ENCODE measurements at places on chromosomes 7 and 10. TPM values are rescaled to one million over a fixed set of nuclear protein-coding genes. Genes with fewer than 3 reads are reported as not detected.

DNA sequence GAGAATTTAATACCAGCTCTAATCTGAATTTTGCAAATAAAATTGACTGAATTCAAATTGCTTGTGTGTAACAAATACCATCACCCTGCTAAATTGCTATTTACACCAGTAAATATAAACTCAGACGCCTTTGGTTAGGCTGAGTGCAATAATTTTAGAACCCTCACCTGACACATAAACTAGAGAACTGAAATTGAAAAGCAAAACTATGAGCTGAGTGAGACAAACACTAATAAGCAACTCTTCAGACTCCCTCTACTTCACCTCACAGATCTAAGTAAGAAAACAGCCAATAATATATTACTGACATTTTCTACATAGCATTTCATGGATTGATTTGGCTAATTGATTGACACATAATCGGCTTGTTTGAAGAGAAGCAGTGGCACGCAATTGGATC lies 621.2 kb downstream of the REEP3 start:
- H3K4me1 ChIP-seq: no peaks in the 10 kb centered on the region
- no peaks in the 10 kb centered on the region for H3K27me3 ChIP-seq
- H3K4me3 ChIP-seq: no peak overlapping the region
- no peak overlapping the region for H3K27ac ChIP-seq
- H3K36me3 ChIP-seq: no peaks in the 10 kb centered on the region
- DNase-seq: no peak

GRCh38 chr7:106501605-106502580 lies 159.1 kb downstream of the CCDC71L start:
- no peak for DNase-seq
- no peaks in the 10 kb centered on the region for H3K27me3 ChIP-seq
- H3K27ac ChIP-seq: no peak overlapping the region
- H3K4me1 ChIP-seq: no peaks in the 10 kb centered on the region
- no peaks in the 10 kb centered on the region for H3K36me3 ChIP-seq

GRCh38 chr7:91055219-91055618 lies 209.0 kb upstream of the FZD1 start:
- no peaks in the 10 kb centered on the region for H3K4me1 ChIP-seq
- H3K27ac ChIP-seq: no peak overlapping the region
- no peak overlapping the region for H3K4me3 ChIP-seq

DNA sequence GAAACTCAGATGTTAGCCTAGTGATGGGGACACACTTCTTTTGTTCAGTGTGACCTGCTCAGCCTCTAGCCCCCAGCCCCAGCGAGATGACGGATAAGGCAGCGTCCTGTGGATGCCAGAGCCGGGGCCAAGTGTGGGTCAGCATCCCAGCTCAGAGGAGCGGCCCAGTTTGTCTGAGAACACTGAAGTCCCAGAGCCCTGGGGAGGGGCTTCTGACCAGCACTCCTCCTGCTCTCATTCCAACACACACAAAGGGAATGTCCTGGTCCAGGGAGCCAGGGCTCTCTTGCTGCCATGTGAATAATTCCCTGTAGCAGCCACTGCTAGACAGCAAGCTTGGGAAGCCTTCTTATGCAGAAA lies 4.5 kb upstream of the ATP6V0E2 start:
- H3K4me1 ChIP-seq: no peaks in the 10 kb centered on the region
- no peaks in the 10 kb centered on the region for H3K36me3 ChIP-seq
- no peak overlapping the region for H3K27ac ChIP-seq
- no peak for DNase-seq

DNA sequence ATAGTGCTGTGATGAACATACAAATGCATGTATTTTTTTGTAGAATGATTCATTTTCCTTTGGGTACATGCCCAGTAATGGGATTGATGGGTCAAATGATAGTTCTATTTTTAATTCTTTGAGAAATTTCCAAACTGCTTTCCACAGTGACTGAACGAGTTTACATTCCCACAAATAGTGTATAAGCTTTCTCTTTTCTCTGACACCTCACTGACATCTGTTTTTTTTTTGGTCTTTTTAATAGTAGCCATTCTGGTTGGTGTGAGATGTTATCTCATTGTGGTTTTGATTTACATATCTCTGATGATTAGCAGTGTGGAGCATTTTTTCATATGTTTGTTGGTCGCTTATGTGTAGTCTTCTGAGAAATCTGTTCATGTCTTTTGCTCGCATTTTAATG lies 195.0 kb upstream of the AGK start:
- no peak overlapping the region for H3K27ac ChIP-seq
- no peak for DNase-seq
- H3K4me3 ChIP-seq: no peak overlapping the region
- no peaks in the 10 kb centered on the region for H3K36me3 ChIP-seq
- no peaks in the 10 kb centered on the region for H3K4me1 ChIP-seq

DNA sequence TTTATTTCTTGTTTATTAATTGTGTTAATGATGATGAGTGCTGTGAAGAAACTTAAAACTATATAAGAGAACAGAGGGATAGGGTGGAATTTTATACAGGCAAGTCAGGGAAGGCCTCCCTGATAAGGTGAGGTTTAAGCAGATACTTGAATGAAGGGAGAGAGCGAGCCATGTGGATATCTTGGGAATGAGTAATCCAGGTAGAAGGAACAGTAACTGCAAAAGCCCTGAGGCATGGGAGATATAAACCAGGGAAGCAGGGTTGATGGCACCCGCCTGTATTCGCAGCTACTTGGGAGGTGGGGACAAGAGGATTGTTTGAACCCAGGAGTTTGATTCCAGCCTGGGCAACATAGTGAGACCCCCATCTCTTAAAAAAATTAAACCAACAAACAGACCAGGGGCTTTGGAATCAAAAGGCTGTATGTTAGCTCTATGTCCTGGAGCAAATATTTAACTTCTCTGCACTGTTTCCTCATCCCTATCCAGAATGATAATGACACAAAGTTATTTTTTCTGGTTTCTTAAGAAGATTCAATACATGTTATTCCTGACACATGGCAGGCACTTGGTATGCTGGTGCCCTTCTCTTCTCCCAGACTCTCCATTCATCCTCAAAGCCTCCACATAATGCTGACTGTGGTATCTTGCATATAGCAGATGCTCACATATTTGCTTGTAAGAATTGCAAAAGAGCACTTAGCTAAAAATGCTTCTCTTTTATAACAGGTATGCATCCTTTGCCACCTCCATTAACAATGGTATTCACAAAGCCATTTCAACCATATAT lies 169.3 kb downstream of the CHN2 start:
- no peak overlapping the region for H3K27ac ChIP-seq

GRCh38 chr10:17214971-17215781 lies 12.9 kb upstream of the VIM start:
- peak overlapping the region; percentile 88 for H3K27ac ChIP-seq
- H3K4me1 ChIP-seq: peaks cover 9% of the 10 kb centered on the region
- H3K27me3 ChIP-seq: no peaks in the 10 kb centered on the region
- DNase-seq: peak; percentile 57
- H3K36me3 ChIP-seq: no peaks in the 10 kb centered on the region

PDE6C gene
- total RNA-seq: not detected

DNA sequence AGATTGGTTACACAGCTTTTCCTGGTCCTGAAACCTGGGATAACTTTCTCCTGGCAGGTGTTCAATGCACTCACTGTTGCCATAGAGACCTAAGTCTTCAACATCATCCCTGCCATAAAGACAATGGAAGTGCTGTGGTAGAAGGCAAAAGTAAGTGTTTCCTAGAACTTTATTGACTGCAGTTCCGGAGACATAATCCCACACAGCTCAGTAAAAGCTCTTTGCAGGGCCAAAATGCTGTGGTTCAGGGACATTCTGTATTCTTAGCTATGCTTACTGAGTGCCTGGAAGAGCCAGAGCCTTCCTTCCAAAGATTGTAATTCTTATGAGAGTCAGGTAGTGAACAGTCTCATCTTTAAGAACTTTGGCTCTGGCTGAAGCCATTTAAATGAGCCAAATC lies 5.3 kb downstream of the WIPF3 start:
- no peaks in the 10 kb centered on the region for H3K4me1 ChIP-seq
- H3K36me3 ChIP-seq: no peaks in the 10 kb centered on the region
- H3K4me3 ChIP-seq: no peak overlapping the region

- H3K27ac ChIP-seq: no peak overlapping the region
- no peaks in the 10 kb centered on the region for H3K4me1 ChIP-seq
- H3K36me3 ChIP-seq: no peaks in the 10 kb centered on the region
- H3K27me3 ChIP-seq: no peaks in the 10 kb centered on the region
Observed at GRCh38 chr10:44253769-44254462, 131.0 kb downstream of the CXCL12 start.

HGF gene
- 3.6 TPM for total RNA-seq

GRCh38 chr10:100683545-100684300 lies 61.7 kb upstream of the PAX2 start:
- no peaks in the 10 kb centered on the region for H3K4me1 ChIP-seq
- no peaks in the 10 kb centered on the region for H3K36me3 ChIP-seq
- H3K27ac ChIP-seq: no peak overlapping the region

- H3K4me3 ChIP-seq: no peak overlapping the region
- no peaks in the 10 kb centered on the region for H3K4me1 ChIP-seq
- no peak overlapping the region for H3K27ac ChIP-seq
Observed at GRCh38 chr7:142669074-142669654, 80.1 kb upstream of the PRSS1 start.

GRCh38 chr10:62817121-62817765 lies 1.1 kb upstream of the EGR2 start:
- peak overlapping the region; percentile 90 for H3K4me3 ChIP-seq
- peak overlapping the region; percentile 84 for H3K27ac ChIP-seq
- no peaks in the 10 kb centered on the region for H3K27me3 ChIP-seq
- no peaks in the 10 kb centered on the region for H3K36me3 ChIP-seq

GRCh38 chr7:25870574-25870973 lies 281.4 kb upstream of the NFE2L3 start:
- no peaks in the 10 kb centered on the region for H3K4me1 ChIP-seq
- no peak overlapping the region for H3K27ac ChIP-seq
- H3K36me3 ChIP-seq: no peaks in the 10 kb centered on the region

GRCh38 chr10:62183442-62183841 lies 85.2 kb downstream of the RTKN2 start:
- DNase-seq: no peak
- no peaks in the 10 kb centered on the region for H3K4me1 ChIP-seq
- no peaks in the 10 kb centered on the region for H3K27me3 ChIP-seq
- no peak overlapping the region for H3K4me3 ChIP-seq
- H3K36me3 ChIP-seq: no peaks in the 10 kb centered on the region
- H3K27ac ChIP-seq: no peak overlapping the region

UPK3BL1 gene
- 19.6 TPM for total RNA-seq

DNA sequence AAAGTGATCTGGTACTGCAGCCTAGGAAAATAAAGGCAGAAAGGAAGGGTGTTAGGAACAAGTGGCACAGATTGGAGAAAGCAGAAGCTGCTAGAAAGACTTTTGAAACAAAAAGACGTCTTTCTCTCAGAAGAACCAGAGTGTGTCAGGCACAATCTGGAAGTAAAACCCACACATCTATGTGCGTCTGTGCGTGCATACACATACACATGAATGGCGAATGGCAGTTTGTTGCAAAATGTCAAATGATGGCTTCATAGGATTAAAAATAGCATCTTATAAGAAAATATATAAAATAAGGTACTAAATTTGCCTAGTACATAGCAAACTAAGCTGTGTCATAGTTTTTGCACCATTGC lies 246.3 kb downstream of the CDK14 start:
- H3K36me3 ChIP-seq: no peaks in the 10 kb centered on the region
- no peaks in the 10 kb centered on the region for H3K4me1 ChIP-seq

DBF4 gene
- 10.2 TPM for total RNA-seq

DENND11 gene
- total RNA-seq: 18.5 TPM

DYNC1I1 gene
- total RNA-seq: 11.8 TPM

DNA sequence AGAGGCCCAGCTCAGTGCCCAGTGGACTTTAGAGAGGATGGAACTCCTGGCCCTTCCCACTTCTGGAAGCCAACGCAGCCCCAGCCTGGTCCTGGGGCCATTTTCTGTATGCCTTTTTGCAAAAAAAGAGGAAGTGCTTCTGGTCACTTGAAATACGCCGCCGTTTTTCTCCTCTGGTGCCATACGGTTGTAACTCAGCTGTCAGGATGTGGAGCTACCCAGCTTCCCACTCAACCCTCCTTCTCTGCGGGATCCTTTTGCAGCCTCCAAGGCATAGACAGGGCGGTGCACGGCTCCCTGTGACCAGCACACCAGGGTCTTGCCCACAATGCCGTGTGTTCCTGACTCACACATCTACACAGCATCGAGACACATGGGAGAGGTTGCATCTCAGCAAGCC lies 369.6 kb downstream of the TCERG1L start:
- no peak overlapping the region for H3K27ac ChIP-seq
- no peaks in the 10 kb centered on the region for H3K27me3 ChIP-seq
- no peaks in the 10 kb centered on the region for H3K36me3 ChIP-seq

DNA sequence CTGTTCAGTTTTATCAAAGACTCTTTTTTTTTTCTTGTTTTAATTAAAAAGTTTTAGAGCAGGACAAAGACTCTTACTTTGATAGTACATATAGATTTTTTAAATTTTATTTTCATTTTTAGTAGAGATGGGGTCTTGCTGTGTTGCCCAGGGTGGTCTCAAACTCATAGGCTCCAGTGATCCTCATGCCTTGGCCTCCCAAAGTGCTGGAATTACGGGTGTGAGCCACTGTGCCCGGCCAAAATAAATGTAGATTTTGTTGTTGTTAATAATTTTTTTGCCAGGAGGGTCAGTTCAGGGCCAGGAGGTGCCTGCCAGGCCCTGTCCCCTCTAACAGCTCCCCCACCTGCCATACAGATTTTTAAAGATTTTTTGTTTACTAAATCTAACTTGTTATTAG lies 17.0 kb downstream of the DENND10 start:
- H3K36me3 ChIP-seq: no peaks in the 10 kb centered on the region
- no peaks in the 10 kb centered on the region for H3K27me3 ChIP-seq
- H3K4me1 ChIP-seq: no peaks in the 10 kb centered on the region
- no peak for DNase-seq

CPED1 gene
- 67.4 TPM for total RNA-seq

PCDH15 gene
- 2.3 TPM for total RNA-seq

PHYH gene
- 21.8 TPM for total RNA-seq

DNA sequence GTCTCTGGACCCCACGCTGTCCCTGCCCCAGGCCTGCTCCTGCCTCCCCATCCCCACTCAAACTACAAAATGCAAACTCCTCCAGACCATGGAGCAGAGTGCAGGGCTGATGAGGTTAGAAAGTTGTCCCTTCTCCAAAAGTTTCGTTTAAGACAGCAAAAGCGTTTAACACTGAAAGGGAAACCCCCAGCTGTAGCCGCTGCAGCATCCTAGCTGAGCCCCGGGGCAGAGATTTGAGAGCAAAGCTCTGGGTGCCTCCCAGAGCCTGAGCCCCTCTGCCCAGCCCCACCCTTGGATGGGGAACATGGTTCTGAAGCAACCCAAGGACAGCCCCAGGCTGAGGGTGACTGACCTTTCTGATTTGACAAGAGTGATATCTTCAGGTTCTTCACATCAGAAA lies 52.8 kb upstream of the ENO4 start:
- H3K27me3 ChIP-seq: peaks cover 5% of the 10 kb centered on the region
- no peak for DNase-seq
- no peak overlapping the region for H3K4me3 ChIP-seq
- H3K27ac ChIP-seq: no peak overlapping the region

SPAG6 gene
- 3.9 TPM for total RNA-seq

GRCh38 chr10:63105225-63106110 lies 27.7 kb upstream of the NRBF2 start:
- no peak overlapping the region for H3K4me3 ChIP-seq
- no peaks in the 10 kb centered on the region for H3K4me1 ChIP-seq
- H3K27ac ChIP-seq: no peak overlapping the region
- no peaks in the 10 kb centered on the region for H3K36me3 ChIP-seq
- no peaks in the 10 kb centered on the region for H3K27me3 ChIP-seq

PRF1 gene
- total RNA-seq: 8.7 TPM

INPP5F gene
- 67.3 TPM for total RNA-seq

All from uterus (tissue), 4 donors.